Naive B cell (primary cell): ENCODE measurements at places on chromosomes 5 and 9. TPM values are rescaled to one million over a fixed set of nuclear protein-coding genes. Genes with fewer than 3 reads are reported as not detected.

Gene TAF11L10
- not detected for polyA plus RNA-seq

Gene BASP1
- polyA plus RNA-seq: 75.9 TPM

Gene MOB3B
- polyA plus RNA-seq: 15.9 TPM

Gene SEMA6A
- not detected for polyA plus RNA-seq

Gene COL27A1
- polyA plus RNA-seq: not detected

Gene GABRP
- not detected for polyA plus RNA-seq

Gene PSD2
- not detected for polyA plus RNA-seq

Gene SMIM33
- not detected for polyA plus RNA-seq

Gene FYB1
- polyA plus RNA-seq: 1.9 TPM

DNA sequence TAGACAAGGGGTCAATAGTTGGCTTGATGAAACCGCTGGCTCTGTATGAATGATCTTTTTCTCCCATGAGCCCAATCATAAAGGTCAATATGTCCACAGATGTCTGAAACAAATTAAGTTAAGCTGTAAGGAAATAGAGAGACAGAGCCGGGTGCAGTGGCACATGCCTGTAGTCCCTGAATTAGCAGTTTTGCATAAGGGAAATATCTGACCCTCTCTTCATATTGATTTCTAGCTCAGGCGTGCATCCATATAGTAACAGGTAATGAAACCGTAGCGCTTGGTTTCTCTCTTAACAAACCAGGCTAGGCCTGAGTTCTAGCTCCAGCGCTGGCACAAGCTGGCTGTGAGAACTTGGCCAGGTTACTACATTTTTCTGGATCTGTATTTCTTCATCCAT, 118.1 kb upstream of the ERCC6L2 start:
- H3K36me3 ChIP-seq: no peaks in the 10 kb centered on the region
- DNase-seq: no peak
- H3K27me3 ChIP-seq: peaks cover 16% of the 10 kb centered on the region

- peaks cover 55% of the 10 kb centered on the region for H3K27me3 ChIP-seq
- H3K4me3 ChIP-seq: no peak overlapping the region
- no peaks in the 10 kb centered on the region for H3K36me3 ChIP-seq
- H3K27ac ChIP-seq: peak overlapping the region; percentile 5
- H3K4me1 ChIP-seq: peaks cover 7% of the 10 kb centered on the region
Observed at GRCh38 chr9:20640331-20641187, 18.3 kb upstream of the MLLT3 start.

DNA sequence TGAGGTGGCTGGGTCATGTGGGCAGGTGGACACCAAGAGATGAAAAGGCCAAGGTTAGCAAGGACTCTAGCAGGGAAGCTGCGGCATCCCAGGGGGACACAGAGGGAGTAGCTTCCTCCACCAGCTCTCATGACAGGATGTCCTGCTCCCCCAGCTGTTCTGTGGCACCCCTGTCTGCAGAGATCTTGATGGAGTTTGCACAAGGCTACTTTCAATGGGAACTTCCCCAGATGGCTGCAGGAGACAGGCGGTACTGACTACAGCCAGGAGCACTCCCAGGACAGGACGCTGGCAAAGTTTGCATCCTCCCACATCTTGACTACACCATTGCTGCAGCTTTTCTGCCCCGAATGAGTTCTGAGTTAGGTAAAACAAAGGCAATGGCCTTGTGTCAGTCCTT, 312.8 kb downstream of the TLE4 start:
- no peak for DNase-seq
- H3K4me3 ChIP-seq: peak overlapping the region; percentile 86
- H3K4me1 ChIP-seq: peaks cover 61% of the 10 kb centered on the region
- peak overlapping the region; percentile 96 for H3K27ac ChIP-seq

DNA sequence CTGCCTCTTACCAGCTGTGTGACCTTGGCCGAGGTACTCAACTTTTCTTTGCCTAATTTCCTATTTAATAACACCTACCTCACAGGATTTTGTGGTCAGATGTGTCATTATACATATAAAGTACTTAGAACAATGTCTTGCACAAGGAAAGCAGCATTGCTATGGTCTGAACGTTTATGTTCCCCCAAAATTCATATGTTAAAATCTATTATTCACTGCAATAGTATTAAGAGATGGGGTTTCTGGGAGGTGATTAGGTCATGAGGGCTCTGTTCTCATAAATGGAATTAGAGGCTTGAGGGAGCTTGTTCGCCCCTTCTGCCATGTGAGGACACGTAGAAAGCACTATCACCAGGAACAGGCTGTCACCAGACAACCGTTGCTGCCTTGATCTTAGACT, 10.9 kb upstream of the RNF145 start:
- H3K27ac ChIP-seq: no peak overlapping the region
- no peaks in the 10 kb centered on the region for H3K27me3 ChIP-seq
- no peak for DNase-seq
- no peaks in the 10 kb centered on the region for H3K36me3 ChIP-seq
- no peaks in the 10 kb centered on the region for H3K4me1 ChIP-seq
- H3K4me3 ChIP-seq: no peak overlapping the region

GRCh38 chr9:126217250-126217653, 109.4 kb upstream of the MVB12B start:
- H3K4me1 ChIP-seq: peaks cover 3% of the 10 kb centered on the region
- H3K4me3 ChIP-seq: no peak overlapping the region
- peaks cover 5% of the 10 kb centered on the region for H3K36me3 ChIP-seq
- DNase-seq: no peak

DNA sequence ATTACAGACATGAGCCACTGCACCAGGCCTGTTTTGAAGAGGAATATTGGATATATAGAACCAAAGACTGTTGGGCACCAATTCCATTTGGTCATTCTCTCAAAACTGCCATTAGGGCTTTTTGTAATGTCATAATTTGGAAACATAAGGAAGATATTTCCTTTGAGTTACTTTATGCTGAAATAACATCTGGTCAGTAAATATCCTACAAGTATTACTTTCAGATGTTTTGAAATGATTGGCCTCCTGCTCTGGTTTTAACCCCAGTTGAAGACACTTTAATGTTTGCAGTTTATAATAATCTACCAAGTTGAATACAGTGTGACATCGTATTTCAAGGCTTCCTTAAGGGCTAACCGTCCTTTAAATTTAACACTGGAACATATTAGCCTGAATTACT, 33.6 kb downstream of the LRRTM2 start:
- H3K4me1 ChIP-seq: peaks cover 28% of the 10 kb centered on the region
- no peak overlapping the region for H3K27ac ChIP-seq
- H3K36me3 ChIP-seq: peaks cover 8% of the 10 kb centered on the region
- no peak overlapping the region for H3K4me3 ChIP-seq
- no peaks in the 10 kb centered on the region for H3K27me3 ChIP-seq
- DNase-seq: no peak

GRCh38 chr9:89020754-89021153, 29.5 kb downstream of the S1PR3 start:
- no peak overlapping the region for H3K27ac ChIP-seq
- H3K4me1 ChIP-seq: no peaks in the 10 kb centered on the region
- peaks cover 20% of the 10 kb centered on the region for H3K27me3 ChIP-seq
- no peak overlapping the region for H3K4me3 ChIP-seq
- no peaks in the 10 kb centered on the region for H3K36me3 ChIP-seq

DNA sequence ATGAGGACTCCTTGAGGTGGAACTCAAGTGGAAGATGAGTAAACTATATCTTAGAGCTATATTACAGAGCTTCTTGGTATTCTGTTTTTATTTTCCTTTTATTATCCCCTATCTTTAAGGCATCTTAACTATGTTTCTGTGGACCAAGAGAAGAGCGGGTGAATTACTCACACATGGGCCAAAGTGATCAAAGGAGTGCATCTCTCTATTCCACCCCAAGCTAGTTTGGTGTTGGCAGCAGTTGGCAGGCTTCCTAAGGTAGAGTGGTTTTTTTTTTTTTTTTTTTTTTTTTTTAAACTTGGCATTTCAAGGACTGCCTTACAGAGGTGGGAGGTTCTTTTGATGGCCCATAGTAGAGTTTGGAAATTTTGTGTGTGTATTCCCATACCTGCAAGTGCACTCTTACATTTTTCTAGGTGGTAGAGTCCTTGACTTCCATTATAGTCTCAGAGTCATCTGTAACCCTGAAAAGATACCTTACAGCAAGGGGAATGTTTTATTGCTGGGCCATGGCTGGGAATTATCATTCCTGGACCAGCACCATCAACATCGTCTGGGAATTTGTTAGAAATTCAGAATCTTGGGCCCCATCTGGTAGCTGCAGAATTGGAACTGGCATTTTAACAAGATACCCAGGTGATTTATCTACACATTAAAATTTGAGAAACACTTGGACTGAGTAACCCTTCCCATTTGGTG, 51.0 kb downstream of the ARHGAP26 start:
- H3K27ac ChIP-seq: no peak overlapping the region
- H3K36me3 ChIP-seq: peaks cover 6% of the 10 kb centered on the region
- H3K4me1 ChIP-seq: peaks cover 3% of the 10 kb centered on the region
- H3K27me3 ChIP-seq: no peaks in the 10 kb centered on the region
- DNase-seq: no peak

- no peak overlapping the region for H3K4me3 ChIP-seq
- H3K36me3 ChIP-seq: no peaks in the 10 kb centered on the region
- no peaks in the 10 kb centered on the region for H3K4me1 ChIP-seq
- no peaks in the 10 kb centered on the region for H3K27me3 ChIP-seq
- DNase-seq: no peak
Observed at GRCh38 chr9:35515766-35516165, 25.9 kb downstream of the RUSC2 start.

- no peak for DNase-seq
- H3K4me3 ChIP-seq: no peak overlapping the region
Observed at GRCh38 chr9:85892401-85892800, 48.5 kb upstream of the NAA35 start.

DNA sequence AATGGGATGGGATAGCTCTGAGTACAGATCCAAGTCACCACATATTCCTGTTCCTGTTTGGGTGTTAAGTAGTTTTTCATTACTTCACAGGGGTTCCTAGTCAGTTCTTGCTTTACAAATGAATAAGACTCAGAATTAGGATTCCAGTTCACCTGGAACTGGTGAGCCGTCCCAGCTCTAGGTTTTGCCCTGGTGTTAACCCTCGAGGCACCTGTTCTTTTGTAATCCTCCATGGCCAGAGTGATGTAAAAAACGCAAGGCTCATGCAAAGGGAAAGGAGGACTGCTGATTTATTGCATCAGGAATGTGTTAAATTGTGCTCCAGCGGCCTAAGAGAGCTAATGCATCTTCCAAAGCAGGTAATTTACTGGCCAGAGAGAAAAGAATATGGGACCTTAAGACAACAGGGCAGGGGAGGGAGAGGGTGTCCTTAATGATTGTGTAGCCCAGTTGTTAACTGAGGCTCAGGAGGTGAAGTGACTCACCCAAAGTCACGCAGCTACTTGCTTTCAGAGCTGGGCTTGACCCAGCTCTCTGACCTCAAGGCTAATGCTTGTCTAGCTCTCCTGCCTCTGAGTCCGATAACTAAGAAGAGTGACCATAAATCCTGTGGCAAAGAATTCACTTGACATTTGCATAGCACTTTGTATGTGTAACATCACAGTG, 70.5 kb downstream of the DMRT2 start:
- no peaks in the 10 kb centered on the region for H3K36me3 ChIP-seq
- H3K27me3 ChIP-seq: peaks cover 5% of the 10 kb centered on the region
- DNase-seq: no peak
- no peaks in the 10 kb centered on the region for H3K4me1 ChIP-seq
- H3K4me3 ChIP-seq: no peak overlapping the region

DNA sequence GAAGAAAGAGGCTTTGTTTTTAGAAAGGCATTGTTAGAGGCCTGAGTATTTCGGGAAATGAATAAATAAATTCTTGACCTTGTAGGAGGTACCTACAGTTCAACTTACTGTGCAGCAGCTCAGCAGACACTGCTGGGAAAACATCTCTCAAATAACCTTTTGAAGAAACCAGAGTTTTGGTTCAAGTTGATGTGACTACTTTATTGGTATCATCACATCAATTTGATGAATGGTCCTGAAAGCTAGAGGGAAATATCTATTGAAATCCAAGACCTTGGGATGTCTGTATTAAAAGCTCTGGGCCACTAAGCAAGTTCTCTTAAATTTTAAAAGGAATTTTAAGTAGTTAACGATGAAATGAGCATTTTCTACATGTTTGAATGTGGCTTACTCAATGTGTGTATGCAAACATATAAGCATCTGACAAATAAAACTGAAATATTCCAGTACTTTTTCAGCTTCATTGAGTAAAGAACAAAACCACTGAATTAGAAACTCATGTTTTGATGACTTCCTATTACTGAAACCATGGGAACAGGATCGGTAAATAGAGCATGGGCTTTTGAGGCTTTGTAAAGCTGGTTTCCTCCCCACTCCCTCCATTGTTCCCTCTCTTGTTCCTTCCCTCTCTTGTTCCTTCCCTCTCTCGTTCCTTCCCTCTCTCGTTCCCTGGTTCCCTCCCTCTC, 36.7 kb downstream of the SLC27A6 start:
- H3K4me1 ChIP-seq: no peaks in the 10 kb centered on the region
- no peak for DNase-seq
- H3K27ac ChIP-seq: no peak overlapping the region

GRCh38 chr5:173123416-173123815, 20.9 kb upstream of the BNIP1 start:
- H3K27ac ChIP-seq: no peak overlapping the region
- DNase-seq: no peak
- no peaks in the 10 kb centered on the region for H3K4me1 ChIP-seq

DNA sequence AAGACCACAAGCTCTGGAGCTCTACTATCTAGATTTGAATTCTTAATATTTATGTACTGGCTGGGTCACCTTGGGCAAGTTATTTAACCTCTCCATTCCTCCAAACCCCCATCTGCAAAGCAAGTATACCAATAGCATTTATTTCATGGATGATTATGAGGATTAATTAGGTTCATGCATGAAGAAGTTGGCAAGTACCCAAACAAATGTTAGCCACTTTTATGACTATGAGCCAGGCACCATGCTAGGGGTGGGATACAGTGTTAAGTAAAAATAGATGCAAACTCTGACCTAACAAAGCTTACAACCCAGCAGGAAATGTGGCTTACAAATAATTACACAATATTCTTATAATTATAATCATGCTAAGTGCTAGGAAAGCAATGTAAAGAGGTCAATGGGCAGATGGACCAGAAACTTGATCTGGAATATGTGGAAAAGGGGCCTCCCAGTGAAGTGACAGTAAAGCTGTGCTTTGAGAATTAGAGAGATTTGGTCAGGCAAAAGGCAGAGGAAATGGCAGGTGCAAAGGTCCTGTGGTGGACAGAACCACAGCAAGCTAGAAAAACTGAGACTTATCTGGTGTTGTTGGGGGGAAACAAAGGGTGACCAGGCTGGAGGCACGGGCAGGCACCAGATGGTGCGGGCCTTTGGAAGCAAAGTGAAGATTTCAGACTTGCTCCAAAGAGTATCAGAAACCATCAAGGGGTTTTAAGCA, 525.2 kb upstream of the TRPC7 start:
- H3K36me3 ChIP-seq: no peaks in the 10 kb centered on the region
- no peaks in the 10 kb centered on the region for H3K27me3 ChIP-seq
- H3K4me3 ChIP-seq: no peak overlapping the region
- DNase-seq: no peak

GRCh38 chr5:141701360-141702119, 19.5 kb upstream of the ARAP3 start:
- H3K4me1 ChIP-seq: peaks cover 24% of the 10 kb centered on the region
- peaks cover 41% of the 10 kb centered on the region for H3K27me3 ChIP-seq
- peak overlapping the region; percentile 76 for H3K27ac ChIP-seq
- peak; percentile 14 for DNase-seq

- H3K4me1 ChIP-seq: peaks cover 14% of the 10 kb centered on the region
- H3K36me3 ChIP-seq: peaks cover 19% of the 10 kb centered on the region
- no peak for DNase-seq
- H3K27ac ChIP-seq: peak overlapping the region; percentile 53
- H3K4me3 ChIP-seq: no peak overlapping the region
- no peaks in the 10 kb centered on the region for H3K27me3 ChIP-seq
Observed at GRCh38 chr9:137828527-137829259, 48.9 kb upstream of the CACNA1B start.
